ENCODE measurements at places on chromosomes 5 and 9.

DNA sequence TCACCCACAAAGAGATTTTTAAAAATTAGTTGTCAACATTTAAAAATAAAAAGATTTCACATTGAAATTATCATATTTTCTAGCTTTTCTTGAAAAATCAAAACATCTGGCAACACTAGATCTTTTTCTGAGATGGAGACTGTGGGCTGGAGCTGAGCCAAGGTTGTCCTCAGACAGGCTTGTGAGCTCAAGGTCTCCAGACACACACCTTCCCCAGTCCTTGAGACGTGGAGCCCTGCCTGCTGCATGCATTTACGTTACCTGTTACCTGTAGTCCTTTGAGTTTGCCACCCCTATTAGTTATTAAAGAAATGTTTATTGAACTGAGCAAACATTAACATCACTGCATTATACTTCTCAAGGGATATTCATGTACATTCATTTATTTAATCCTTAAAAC, 87.5 kb upstream of the TLE1 start:
- no peak for DNase-seq

- no peak for DNase-seq
These were observed 219.9 kb downstream of the PRDM9 start for GRCh38 chr5:23727271-23727670.

DNA sequence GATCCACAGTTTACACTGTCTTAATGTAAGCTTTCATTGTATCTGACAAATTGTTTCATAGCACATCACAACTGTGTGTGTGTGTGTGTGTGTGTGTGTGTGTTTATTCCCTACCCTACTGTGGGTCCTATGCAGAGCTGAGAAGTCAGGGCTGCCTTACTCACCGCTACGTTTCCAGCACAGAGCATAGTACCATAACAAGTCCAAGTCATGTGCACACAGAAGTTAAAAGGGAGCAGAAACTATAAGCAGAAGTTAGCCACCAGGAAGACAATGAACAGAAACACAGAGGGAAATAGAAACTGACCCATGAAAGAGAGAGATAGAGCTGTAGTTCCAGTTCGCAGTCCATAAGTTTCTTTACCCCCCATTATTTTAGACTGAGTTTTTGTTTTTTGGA, 38.2 kb upstream of the DMXL1 start:
- no peak for DNase-seq

GRCh38 chr9:99035313-99035712, 69.6 kb upstream of the TGFBR1 start:
- DNase-seq, result no peak

GRCh38 chr9:110088099-110088498, 119.9 kb downstream of the C9orf152 start:
- no peak for DNase-seq

DNA sequence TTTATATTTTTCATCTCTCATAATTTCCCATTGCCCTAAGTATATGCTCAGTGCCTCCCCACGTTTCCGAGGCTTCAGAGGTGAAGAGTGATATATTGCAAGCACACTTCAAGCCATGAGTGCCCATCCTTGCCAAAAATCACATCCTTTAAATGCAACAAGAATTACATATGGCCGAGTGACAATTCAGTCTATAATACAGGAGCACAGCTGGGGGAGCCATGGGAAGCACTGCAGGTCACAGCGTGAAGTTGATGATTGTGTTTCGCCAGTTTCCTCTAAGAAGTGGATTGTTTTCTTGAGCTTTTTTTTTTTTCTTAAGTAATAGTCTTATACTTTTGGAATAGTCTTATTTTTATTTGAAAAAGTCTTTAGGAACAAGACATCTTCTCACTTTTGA, 61.1 kb downstream of the MTRR start:
- no peak for DNase-seq

Data from Panc1 (cell line).